HuH-7.5 (cell line): ENCODE measurements at places on chromosomes 3 and 15.

DNA sequence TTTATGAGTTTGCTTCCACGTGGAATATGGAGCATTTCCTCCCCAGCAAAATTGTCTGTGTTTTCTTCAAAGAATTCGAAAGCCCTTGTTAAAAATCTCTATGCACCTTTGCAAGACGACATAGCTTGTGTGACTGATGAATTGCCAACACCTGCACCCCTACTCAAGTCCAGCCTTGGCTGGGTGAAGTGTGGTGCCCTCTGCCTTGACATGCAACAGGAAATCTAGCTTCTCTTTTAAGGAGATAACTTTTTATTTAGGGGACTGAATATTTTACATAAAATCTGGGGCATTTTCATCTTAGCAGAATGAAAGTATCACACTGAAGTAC, 647 bp downstream of the HMG20A start:
- no peak for DNase-seq

- DNase-seq, result no peak
These were observed 22.2 kb downstream of the FXR1 start for GRCh38 chr3:180934638-180935037.

GRCh38 chr3:53524566-53524965, 30.2 kb downstream of the CACNA1D start:
- no peak for DNase-seq

- DNase-seq, result no peak
These were observed 391.8 kb downstream of the VPS13C start for GRCh38 chr15:61668444-61668843.

DNA sequence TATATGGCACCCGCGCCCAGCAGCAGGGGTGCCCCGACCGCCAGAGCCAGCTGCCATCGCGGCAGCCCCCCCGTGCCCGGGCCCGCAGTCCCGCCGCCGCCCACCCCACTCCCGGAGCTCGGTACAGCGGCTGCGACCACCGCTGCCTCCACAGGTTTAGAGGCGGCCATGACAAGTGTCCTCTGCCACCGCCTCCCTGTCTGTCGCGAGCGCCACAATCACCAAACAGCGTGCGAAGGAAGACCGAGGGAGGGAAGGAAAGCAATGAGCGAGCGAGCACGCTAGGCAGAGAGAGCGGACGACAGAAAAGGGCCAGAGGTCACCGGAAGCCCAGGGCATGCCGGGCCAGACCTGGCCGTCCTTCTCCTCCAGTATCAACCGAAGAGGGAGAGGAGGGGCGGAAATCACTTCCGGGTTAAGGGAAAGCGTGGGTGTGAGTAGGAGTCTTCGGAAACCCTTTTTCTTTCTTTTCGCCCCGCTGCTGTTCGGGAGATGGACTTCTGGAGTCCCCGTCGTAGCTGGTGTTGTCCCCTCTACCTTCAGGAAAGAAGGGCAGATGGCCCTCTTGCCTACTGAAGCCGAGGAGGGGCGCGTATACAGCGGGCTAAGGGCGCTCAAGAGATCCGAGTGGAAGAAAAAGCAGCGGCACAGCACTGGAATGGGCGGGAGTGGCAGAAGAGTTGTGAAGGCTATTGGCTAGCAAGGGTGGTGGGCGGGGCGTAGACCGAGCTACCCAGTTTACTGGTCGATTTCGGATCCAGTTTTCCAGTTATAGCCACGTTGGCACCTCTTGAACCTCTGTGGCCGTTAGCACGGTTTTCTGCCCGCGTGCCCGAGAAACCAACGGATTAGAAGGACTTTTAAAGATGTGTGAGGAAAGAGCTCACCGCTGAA, at the start of the genes LNP1 and TOMM70:
Gene LNP1, plus strand, starts transcription at position 760 of the 894 bp plus-strand sequence. CDS start 28,191 bp downstream, outside the sequence.
Gene TOMM70, minus strand, starts transcription at position 310 of the 894 bp plus-strand sequence. Its CDS starts 140 bp downstream, at position 170.
- peak; percentile 71 for DNase-seq

- DNase-seq, result no peak
These were observed 64.7 kb downstream of the ADAMTS9 start for GRCh38 chr3:64623125-64623524.

- no peak for DNase-seq
These were observed 2.1 kb downstream of the LDHAL6B start for GRCh38 chr15:59208613-59209249.

- DNase-seq, result no peak
These were observed 153.7 kb downstream of the IL20RB start for GRCh38 chr3:137111497-137111896.

GRCh38 chr3:130288670-130289069, 56.8 kb upstream of the COL6A5 start:
- no peak for DNase-seq

GRCh38 chr15:92853222-92853621, 46.9 kb upstream of the CHD2 start:
- no peak for DNase-seq

- no peak for DNase-seq
These were observed 397.4 kb upstream of the TPM1 start for GRCh38 chr15:62644889-62645742.

DNA sequence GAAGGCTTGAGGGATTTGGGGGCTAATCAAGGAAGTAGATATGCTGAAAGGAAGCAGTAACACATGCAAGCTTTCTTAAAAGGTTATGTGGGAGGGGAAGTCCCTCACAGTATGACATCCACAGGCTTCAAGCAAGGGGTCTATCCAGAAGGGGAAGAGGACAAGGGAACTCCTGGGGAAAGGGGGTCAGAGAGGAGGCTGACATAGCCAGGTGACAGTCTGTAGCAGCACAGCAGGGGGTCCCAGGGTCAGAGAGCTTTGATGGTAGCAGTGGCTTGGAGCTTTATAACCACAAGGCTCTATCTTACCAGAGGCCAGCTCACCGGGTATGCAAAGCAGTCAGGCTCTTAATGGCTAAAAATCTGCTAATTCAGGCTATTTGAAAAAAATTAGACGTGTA, 150.6 kb upstream of the NSMCE3 start:
- no peak for DNase-seq

- no peak for DNase-seq
These were observed 138.3 kb downstream of the GSK3B start for GRCh38 chr3:119955972-119956371.

GRCh38 chr15:77992356-77993222, 84.9 kb downstream of the TBC1D2B start:
- no peak for DNase-seq
